A172 (cell line): ENCODE measurements at places on chromosomes 3 and 15. TPM values are rescaled to one million over a fixed set of nuclear protein-coding genes. Genes with fewer than 3 reads are reported as not detected.

GRCh38 chr3:155609586-155609985 lies 135.3 kb downstream of the PLCH1 start:
- DNase-seq, result no peak

- peak; percentile 4 for DNase-seq
These were observed 42.9 kb upstream of the MITF start for GRCh38 chr3:69696367-69696766.

The SKOR1 gene
- total RNA-seq, result not detected in 2 replicates

The PLSCR5 gene
- not detected in 2 replicates for total RNA-seq

The FAM162A gene
- 41.2 and 55.3 TPM in 2 replicates for total RNA-seq

DNA sequence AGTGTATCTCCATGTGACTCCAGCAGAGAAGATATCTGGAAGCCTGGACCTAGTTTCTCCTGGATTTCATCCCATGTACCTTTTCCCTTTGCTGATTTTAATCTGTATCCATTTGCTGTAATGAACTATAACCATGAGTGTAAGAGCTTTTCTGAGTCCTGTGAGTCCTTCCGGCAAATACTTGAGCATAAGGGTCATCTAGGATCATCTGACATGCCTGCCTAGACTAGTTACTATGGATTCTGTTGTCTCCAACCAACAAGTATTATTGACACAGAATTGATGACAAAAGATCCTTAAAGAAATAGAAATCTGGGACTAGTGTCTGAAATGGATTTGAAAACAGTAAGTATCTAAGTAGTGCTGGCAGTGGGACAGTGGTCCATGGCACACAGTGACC lies 11.3 kb upstream of the UBE3A start:
- no peak for DNase-seq

The MUSTN1 gene
- total RNA-seq, result 0.22 TPM in 1 of 2 replicates, not detected in the other
